Substantia nigra (tissue), 51 donors: ENCODE measurements at places on chromosomes 5 and 9.

GRCh38 chr9:79645110-79645509 lies 73.3 kb downstream of the TLE4 start:
- no peak for DNase-seq

GRCh38 chr5:134634227-134634626 lies 1.6 kb upstream of the SAR1B start:
- no peak for DNase-seq

GRCh38 chr9:121557581-121558447 lies 58.2 kb upstream of the GGTA1 start:
- DNase-seq: no peak

DNA sequence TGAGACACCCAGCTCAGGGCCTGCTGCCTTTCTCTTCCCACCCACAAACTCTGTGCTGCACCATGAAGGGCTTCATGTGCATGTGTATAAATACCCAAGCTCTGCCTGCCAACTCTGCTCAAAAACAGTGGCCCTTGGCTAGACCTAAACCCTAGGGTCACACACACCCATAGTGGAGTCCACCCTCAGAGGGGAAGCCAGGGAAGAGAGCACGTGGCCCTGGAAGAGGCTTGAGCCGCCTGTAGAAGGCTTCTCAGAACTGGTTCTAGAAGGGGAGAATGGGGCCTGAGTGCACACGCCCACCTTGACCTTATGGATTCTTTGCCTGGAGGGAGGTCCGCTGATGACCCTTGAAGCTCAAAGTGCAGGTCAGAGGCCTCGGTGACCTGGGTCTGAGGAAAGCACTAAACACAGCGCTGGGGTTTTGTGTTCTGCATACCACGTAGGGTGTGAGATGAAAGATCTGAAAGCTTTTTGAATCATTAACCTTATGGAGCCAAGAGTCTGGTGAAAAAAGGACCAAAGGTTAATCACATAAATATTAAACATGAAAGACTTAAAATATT lies 60.6 kb downstream of the CYFIP2 start:
- no peak for DNase-seq

DNA sequence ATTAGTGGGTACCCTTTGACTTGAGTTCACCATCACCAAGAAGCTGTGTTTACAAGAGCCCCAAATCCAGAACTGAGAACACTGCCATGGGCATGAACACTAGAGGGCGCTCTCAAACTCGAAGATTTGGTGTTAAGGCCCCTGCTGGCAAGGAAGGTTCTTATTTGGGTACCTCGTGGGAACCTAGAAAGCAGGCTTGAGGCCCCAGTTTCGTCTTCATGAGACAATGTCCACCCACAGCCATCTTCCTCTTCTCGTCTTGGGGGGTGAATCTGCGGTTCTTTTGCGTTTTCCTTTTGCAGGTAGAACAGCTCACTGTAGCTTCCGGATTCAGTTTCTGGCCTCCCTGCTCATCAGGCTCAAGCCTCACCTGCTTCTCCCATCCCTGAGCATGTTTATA lies 184.0 kb downstream of the SEMA5A start:
- peak; percentile 39 for DNase-seq

- no peak for DNase-seq
Measured at GRCh38 chr5:180829726-180830125, 27.1 kb upstream of the MGAT1 start.

DNA sequence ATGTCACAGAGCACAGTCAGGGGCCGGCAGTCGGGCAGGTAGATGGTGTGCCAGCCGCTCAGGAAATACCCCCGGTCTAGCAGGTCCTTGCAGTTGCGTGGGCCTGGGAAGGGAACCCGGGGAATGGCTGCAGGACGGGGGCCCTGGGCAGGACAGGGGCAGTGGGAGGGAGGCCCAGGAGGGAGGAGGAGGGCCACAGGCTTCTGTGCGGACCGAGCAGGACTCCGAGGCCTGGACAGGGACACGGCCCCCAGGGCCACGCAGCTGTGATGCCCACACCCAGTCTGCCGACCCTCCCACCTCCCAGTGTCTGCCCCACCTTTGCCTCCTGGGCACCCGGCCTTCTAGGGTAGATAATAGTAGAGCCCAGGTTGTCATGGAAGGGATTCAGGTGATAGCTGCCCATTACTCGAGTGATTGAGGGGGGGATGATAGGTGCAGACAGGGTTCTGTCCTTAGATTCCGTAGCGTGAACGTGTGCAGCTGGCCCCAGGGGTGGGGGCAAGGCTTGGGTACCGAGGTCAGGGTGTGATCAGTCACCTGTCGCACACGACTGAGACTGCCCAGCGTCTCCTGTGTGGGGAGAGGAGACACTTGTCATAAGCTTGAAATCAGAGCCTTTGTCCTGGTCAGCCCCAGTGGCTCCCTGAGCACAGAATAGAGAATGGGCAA lies 4.5 kb downstream of the FCN1 start:
- no peak for DNase-seq

GRCh38 chr5:122170620-122171019 lies 41.3 kb downstream of the ZNF474 start:
- DNase-seq: no peak

DNA sequence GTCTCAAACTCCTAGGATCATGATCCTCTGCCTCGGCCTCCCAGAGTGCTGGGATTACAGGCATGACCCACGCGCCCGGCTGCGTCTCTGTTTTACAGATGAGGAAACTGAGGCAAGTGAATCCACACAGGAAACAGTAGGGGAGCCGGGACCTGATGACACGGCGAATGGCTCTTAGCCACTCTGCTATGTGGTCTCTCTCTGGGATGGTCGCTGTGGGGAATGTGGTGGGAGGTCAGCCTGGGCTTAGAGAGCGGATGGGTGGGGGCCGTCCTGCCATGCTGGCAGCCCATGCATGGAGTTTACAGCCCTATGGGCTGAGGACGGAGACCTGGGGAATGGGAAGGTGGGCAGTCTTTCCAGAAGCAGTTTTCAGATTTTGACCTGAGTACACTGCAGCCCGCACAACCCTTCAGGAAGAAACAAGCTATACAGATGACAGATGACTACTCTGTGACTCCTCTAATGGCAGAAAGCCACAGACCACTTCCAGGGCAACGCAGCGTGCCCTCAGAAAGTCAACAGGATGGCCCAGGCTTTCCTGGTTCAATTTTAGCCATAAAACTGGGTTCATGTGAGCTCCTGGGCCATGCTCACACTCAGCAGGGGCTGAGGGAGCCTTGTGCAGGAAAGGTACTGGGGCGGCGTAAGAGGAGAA lies 136.1 kb upstream of the RAPGEF1 start:
- no peak for DNase-seq

- DNase-seq: no peak
Measured at GRCh38 chr5:172721455-172722326, 49.3 kb downstream of the DUSP1 start.
